ENCODE measurements at places on chromosomes 1 and 21. TPM values are rescaled to one million over a fixed set of nuclear protein-coding genes. Genes with fewer than 3 reads are reported as not detected.

DNA sequence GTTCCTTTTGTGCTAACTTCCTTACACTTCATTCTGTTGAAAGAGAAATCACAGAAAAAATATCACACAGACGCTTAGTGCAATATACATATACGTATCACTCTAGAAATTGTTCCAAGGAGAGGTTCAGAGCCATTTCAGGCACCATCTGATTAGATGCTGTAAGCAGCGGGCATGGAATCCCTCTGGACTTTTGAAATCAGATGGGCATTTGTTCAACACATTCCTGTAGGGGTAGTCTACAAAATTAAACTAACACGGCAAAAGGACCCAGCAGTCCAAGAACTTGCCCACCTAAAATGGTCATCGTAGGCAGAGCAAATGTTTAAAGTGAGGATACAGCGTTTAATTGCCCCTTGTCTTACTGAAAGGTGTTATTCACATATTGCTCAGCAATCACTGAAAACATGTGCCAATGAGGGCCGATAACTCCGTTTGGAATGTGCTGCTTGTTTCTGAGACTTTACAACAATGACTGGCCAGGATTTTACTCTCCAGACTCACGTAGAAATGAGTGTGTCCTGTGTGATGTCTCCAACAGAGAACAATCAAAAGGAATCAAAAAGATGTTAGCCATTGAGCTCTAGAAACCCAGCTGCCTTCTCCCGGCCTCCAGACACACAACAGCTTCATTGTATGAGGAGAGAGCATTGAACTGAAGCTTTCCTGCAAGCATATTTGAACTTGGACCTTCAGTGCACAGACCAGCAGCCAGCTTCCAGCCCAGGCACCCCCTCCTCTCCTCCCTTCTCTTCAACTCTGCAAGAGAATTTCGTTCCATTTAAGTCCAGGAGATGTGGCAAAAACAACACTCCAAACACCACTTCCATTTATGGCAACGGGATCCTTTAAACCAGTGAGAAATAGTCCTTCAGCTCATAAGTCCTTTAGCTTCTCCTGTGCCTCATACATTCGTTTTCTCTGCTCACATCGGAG lies 32.1 kb upstream of the ADORA3 start:
- no peak for DNase-seq

- DNase-seq: no peak
Measured at GRCh38 chr21:32735524-32735923, 7.7 kb upstream of the SYNJ1 start.

DNA sequence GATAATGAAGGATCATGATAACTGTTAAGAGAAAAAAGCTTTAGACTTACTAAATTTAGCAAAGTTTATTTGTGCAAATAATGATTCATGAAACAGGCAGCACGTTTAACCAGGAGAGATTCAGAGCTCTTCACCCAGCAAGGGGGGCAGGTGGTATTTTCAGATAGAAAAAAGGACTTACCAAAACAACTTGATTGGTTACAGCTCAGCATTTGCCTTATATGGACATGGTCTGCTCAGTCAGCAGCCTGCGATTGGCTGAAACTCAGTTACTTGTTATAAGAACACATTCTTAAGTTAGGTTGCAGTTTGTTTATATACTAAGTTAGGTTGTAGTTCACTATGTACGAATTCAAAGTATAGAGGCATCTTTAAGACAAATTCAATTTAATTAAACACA lies 165.6 kb downstream of the DUSP10 start:
- no peak for DNase-seq

- DNase-seq: no peak
Measured at GRCh38 chr1:171158551-171158950, 26.5 kb upstream of the FMO2 start.

DNA sequence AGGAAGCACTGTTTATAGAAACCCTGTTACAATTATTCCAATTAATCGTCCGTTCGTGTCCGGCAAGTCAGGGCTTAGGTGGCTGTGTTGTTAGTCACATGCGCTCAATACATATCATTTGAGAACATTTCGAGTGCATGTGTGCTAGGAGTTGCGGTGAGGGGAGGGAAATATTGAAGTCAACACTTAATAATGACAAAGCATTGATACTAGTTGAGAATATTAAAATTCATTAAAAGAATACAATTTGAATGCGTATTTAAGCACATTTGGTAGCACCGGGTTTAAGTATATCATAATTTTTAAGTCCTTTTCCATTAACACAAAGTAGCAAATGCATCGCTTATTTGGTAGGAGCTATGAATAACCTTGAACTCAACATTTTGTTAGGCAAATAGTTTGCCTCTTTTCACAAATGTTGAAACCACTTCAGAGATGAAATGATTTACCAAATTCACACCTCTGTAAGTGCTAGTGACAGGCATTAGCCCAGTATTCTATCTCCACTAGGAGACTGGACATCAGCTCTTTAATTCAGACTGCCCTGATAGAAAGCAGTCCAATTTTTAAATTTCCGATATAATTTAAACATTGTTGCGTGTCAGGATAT lies 1.1 kb upstream of the SERBP1 start:
- DNase-seq: no peak

DNA sequence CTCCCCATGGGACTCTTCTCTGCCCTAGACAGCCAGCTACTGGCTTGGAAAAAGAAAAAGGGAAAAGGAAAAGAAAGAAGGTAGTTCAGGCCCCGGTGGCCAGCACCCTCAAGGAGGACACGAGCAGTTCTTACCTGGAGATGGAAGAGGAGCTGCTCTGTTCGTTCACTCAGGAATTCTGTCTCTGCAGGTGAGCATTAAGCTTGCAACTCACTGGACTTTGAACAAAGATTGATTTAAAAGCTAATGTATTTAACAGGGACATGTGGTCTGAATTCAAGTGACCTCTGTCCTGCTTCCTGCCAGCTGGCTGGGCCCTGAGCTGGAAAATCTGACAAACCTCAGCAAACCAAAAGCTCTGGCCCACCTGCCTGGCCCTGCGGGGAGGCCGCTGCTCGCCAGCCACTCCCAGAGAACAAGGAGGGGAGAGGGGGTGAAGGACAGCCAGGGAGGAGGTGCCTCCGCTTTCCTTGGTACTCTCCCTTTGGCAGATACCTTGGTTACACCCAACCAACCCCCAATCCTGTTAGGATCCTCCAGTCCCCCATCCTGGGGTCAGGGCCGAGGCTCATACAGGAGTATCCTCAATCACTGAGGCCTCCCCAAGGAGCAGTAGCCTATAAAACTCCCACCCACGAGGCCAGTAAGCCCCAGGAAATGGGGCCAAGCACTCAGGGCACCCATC lies at the start of gene PDZK1:
Gene PDZK1, minus strand, starts transcription at position 186 of the 685 bp plus-strand sequence. CDS start 19,347 bp downstream, outside the sequence.
- no peak for DNase-seq

DNA sequence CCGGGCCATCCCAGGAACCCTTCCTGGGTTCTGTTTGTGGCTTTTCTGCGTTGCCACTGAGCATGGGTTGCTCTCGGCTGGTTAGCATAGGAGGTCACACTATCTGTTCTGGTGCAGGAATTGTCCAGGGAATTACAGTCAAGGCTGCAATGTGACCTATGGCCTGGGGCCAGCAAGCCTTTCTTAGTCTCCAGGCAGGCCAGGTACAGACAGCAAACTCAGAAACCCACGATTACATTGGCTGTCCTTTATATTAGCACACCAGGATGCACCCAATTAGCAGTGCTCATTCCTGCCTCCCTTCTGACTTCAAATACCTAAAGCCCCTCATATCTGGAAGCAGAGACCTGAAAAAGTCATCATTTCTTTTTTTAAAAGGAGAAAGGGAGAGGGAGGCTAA lies 55.2 kb downstream of the CD247 start:
- no peak for DNase-seq

GRCh38 chr1:70324683-70325082 lies 29.8 kb downstream of the ANKRD13C start:
- no peak for DNase-seq

- DNase-seq: no peak
Measured at GRCh38 chr1:35269201-35269988, 886 bp downstream of the ZMYM4 start.

DNA sequence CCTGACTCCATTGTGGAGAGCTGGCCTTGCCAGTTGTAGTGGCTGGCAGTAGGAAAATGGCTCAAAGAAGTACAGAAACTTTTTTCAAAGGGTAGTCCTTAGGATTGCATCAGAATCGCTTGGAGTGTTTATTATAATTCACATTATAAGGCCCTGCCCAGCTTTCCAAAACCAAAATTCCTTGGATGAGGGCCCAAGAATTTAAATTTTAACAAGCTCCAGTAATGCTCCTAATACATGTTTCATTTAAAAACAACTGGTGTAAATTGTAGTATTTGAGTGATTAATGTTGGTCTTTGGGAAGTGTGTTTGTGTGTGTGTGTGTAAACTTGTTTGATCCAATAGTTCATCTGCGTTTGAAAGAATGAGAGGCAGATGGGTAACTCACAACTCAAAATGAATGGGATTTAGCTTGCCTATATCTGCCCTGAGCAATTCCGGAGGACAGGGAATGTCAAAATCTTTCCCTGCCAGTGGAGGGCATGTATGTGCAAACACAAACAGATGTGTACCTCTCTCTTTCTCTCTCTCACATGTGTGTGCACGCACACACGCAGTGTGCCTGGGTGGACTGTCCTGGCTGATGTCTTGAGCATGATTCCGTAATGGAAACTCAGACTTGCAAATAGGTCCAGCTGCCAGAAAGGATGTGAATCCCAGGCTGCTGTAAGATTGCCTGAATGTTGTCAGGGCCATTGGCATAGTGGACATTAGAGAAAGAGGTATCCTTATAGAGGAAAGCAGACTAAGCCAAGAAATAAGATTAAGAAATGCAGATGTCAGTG lies 293.1 kb downstream of the LMX1A start:
- DNase-seq: no peak

GRCh38 chr1:91653183-91653582 lies 152.5 kb downstream of the CDC7 start:
- no peak for DNase-seq

DNA sequence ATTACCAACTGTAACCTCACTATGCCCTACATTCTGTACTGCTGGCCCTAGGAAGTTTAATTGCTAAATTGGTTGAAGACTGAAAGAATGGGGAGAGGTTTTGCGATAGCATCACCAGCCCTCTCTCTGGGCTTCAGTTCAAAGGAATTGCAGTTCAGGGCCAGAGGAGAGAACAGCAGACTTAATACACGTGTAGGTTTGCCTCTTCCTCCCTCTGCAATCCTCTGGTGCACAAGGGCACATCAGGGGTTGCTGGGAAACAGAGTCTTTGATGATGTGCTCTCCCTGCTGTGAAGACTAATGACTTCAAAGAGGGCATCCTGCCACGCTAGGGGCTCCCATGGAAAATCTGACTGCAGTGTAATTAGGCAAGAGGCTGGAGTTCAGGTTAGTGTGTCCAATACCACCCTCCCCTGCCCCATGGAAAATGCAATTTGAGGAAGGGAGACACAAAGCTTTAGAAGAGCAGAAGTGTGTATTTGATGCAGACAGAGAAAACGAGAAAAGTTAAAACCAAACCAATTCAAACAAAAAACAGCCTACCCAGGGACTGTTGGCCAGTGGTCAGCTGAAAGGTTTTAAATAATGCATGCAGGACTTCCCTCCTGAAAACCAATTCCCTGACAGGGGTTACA lies 167.9 kb downstream of the ASTN1 start:
- no peak for DNase-seq

- DNase-seq: no peak
Measured at GRCh38 chr1:155931332-155932038, 2.7 kb downstream of the KHDC4 start.

- no peak for DNase-seq
Measured at GRCh38 chr1:192867180-192867579, 58.3 kb downstream of the RGS2 start.

- no peak for DNase-seq
Measured at GRCh38 chr1:192160196-192160595, 1.9 kb downstream of the RGS18 start.

- peak; percentile 80 for DNase-seq
Measured at GRCh38 chr1:20493839-20494608, 8.0 kb upstream of the CAMK2N1 start.

GRCh38 chr1:23922321-23922943 lies 9.3 kb upstream of the CNR2 start:
- no peak for DNase-seq

DNA sequence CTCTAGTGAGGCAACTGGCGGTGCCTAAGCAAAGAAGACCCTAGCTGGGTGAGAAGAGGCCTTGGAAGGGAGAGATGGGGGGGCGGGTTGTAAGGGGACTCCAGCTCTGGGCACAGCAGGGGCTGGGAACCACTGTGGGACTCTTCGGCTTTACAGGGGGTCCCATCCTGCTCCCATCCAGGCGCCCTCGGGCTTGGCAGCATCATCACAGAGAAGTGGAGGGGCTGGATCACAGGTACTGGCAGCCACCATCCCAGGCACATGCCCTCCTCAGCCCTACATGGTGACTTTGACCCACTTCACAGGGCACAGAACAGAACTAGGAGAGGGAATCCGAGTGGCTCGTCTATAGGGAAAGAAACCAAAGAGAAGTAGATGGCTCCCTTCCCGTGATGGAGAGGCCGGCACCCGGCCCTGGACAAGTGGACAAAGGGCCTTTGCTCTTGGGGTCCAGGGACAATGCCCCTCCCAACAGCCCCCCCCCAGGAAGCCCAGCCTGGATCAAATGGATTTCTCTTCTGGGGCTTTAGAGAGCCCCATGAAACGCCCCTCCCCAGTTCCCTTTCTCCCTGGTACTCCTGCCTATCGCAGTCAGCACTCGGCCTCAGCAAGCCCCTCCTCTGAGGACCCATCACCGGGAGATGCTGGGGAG lies 54.0 kb upstream of the ECE1 start:
- no peak for DNase-seq

- DNase-seq: no peak
Measured at GRCh38 chr1:100249155-100249536, 488 bp downstream of the DBT start.

DNA sequence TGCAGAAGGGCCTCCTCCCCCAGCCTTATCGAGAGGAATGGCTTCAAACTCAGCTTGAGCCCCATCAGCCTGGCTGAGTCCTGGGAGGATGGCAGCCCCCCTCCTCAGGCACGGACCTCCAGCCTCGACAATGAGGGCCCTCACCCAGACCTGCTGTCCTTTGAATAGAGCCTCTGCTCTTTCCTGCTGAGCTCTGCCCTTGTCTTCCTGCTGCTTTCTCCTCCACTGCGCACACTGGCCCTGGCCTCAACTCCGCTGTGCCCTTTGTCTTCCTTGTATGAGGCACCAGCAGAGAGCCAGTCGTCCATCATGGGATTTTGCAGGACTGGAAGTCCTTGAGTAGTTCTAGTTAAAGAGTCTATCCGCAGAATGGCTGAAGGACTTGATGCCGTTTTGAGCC lies 2.0 kb downstream of the C1orf226 start:
- no peak for DNase-seq

GRCh38 chr21:31733551-31734149 lies 1.7 kb upstream of the SCAF4 start:
- no peak for DNase-seq

LCE1E gene
- not detected for total RNA-seq

TFF3 gene
- total RNA-seq: not detected

ODR4 gene
- 24.5 TPM for total RNA-seq

CADM3 gene
- not detected for total RNA-seq

AK4 gene
- 0.14 TPM for total RNA-seq

SPATA21 gene
- total RNA-seq: not detected

ITGB3BP gene
- total RNA-seq: 9.3 TPM

C1orf87 gene
- total RNA-seq: not detected

DDX59 gene
- total RNA-seq: 24.7 TPM

CRTC2 gene
- 152 TPM for total RNA-seq

FAM177B gene
- not detected for total RNA-seq

LMX1A gene
- not detected for total RNA-seq

RNU1-4 gene
- 5,937 TPM for total RNA-seq

Measured in CD4-positive, alpha-beta T cell (primary cell).